ENCODE measurements at places on chromosomes 12 and 14.

DNA sequence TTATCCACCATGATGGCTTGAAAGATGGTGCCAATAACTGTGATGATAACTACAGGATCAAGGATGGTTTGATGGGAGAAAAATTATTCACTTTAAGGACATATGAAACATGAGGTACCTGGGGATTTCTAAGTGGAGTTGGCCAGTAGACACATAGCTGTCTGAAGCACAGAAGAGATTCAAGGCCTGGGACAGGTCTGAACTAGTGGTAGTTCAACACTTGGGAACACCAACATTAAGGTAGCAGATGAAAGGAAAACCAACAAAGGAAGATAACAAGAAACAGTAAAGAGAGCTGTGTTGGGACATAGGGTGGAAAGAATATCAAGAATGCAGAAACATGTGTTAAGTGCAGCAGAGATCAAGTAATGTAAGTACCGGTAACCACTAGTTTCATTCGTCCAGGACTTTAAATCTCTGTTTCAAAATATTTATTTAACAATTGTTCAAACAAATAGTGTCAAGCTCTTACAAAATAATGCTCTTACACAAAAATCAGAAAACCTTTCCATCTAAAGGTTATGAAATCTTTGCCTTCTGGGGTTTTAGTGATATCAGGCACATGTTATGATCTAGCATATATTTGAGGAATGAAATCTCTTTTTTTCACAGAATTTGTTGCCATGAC is 104.7 kb downstream of the ST8SIA1 start:
- DNase-seq = no peak

GRCh38 chr12:94644141-94644979 is 6.0 kb downstream of the TMCC3 start:
- DNase-seq = no peak

- no peak for DNase-seq
Measured at GRCh38 chr12:92519284-92519683, 183.5 kb upstream of the PLEKHG7 start.

DNA sequence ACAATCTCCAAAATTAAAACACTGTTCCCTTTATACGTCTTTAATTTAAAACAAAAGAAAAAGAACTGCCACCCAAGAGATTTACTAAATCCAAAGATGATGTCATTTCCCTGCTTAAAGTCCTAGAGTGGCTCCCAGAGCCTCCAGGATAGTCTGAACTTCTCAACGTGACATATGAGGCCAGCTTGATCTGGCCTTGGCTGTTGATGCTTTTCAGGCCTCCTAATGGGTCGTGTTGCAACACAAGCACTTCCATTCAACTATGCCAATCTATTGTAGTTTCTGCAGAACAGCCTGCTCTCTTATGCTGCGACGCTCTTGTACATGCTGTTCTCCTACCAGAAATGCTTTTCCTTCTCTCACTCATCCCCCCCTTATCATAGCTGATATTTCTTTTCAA is 35.7 kb downstream of the LGR5 start:
- no peak for DNase-seq

DNA sequence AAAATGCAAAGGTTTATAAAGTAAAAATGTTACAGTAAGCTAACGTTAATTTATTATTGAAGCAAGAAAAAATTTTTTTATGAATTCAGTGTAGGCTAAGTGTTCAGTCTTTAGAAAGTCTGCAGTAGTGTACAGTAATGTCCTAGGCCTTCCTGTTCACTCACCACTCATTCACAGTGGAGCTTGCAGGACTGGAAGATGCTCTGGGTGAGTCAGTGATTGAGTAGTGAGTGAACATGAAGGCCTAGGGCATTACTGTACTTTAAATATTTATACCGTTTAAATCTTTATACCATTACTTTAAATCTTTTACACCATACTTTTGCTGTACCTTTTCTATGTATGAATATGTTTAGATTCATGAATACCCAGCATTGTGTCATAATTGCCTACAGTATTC is 120.3 kb upstream of the SLC38A4 start:
- DNase-seq = no peak

- no peak for DNase-seq
Measured at GRCh38 chr14:68325267-68325807, 467.5 kb downstream of the ZFP36L1 start.

DNA sequence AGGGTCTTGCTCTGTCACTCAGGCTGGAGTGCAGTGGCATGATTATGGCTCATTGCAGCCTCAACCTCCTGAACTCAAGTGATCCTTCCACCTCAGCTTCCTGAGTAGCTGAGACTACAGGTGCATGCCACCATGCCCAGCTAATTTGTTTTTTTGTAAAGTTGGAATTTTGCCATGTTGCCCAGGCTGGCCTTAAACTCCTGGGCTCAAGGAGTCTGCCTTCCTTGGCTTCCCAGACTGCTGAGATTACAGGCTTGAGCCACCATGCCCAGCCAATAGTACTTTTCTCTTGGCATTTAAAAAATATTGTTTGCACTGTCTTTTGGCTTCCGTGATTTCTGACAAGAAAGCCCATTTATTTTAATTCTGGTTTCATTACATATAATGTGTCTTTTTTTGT is 61.3 kb downstream of the DIP2B start:
- DNase-seq = no peak

DNA sequence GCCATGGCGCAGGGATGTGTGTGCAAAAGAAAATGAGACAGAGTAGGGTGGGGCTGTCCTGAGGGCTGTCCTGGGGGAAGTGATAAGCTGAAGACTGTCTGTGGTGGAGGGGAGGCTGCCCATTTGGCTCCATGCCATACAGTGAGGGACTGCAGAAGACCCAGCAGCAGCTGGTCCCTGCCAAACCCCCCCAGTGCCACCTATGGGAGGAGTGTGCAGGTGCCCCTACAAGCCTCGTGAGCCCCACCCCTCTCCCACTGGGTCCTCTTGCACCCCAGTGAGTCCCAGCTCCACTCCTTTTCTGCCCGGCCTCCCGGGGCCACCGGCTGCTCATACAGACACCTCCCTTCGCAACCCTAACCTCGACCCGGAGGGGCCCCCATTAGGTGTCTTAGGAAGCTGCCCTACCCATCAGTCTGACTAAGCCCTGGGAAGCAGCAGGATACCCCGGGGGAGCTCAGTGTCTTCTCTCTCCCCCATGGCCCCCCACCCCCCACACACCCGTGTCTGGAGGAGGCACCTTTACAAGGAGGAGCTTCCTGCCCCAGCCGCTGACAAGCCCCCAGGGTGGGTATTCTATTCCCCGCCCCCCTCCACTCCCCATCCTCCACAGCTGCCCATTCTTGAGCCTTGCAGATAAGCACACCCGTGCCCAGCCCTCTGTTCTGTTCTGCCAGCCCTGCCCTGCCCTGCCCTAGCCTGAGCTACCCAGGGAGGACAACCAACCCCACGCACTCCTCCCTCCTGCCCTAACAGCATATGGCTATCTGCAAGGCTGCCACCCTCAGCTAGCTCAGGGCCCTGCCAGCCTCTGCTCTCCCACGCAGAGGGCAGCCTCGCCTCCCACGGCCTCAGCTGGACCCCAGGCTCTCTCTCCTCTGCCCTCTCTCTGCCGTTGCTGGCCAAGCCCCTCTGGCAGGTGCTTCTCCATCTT is 41.9 kb downstream of the SLC6A12 start:
- DNase-seq = no peak

DNA sequence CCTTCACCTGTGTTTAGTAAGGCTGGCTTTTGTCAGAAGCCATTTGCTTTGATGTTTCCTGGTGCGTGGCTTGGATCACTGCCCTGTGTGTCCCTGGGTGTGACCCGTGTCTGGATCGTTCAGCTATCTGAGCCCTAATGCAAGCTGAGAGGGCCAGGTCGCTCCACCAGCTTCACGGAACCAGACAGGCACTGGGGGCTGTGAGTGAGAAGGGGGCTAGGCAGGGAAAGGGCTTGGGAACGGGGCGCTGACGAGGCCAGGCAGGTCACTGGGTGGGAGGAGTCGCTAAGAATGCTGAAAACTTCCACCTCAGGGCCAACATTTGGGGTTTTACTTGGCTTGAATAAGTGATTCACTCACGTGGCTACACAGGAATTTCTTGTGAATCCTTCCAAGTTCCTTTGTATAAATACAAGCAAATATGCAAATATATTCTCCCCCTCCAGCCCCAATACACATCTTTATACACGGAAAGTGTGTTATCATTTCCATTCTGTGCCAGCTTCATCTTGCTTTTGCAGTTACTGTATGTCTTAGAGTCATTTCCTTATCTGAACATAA is 24.2 kb upstream of the MMP17 start:
- no peak for DNase-seq

DNA sequence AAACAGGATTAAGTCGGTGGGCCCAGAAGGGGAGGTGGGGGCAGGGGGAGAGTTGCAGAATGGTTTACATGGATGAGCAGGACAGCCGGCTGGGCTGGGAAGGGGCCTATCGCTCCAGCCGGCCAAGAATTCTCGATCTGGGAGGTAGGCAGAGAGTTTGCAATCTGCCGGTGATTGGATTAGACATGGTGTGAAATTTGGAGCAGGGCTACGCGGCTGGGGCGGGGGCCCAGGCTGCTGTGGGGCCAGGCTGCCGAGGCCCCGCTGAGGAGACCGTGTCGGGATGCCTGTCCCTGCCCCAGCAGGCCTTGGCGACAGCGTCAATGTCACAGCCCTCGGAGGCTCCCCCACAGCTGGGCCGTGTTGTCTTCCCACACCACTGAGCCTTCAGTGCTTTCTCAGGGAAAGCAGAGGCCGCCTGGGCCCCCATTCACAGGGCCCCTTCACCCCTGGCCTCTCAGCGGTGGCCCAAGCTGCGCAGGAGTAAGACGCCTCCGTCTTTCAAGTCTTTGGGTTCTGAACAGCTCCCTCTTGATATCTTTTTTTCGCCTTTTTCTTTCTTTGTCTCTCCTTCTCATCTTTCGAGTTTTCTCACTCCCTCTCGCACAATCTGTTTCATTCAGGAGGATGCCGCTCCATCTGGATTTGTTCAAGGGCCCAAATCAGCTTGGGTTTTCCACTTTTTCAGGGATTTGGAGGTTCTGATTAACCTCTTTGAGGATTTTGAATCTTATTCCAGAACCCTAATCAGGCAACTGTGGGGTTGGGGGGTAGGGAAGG is 117.5 kb upstream of the PARP11 start:
- no peak for DNase-seq

GRCh38 chr14:53310412-53310811 is 157.3 kb upstream of the DDHD1 start:
- no peak for DNase-seq

DNA sequence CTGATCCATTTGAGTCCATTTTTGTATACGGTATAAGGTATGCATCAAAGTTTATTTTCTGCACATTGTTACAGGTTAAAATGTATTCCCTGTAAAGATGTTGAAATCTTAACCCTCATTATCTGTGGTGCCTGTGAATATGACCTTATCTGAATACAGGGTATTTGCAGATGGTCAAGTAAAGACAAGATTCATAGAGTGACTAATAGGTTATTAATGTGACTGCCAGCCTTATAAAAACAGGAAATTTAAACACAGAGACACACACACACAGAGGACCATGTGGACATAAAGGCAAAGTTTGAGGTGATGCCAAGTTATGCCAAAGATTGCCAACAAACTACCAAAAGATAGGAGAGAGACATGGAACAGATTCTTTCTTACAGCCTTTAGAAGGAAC is 347.2 kb upstream of the DCN start:
- no peak for DNase-seq

DNA sequence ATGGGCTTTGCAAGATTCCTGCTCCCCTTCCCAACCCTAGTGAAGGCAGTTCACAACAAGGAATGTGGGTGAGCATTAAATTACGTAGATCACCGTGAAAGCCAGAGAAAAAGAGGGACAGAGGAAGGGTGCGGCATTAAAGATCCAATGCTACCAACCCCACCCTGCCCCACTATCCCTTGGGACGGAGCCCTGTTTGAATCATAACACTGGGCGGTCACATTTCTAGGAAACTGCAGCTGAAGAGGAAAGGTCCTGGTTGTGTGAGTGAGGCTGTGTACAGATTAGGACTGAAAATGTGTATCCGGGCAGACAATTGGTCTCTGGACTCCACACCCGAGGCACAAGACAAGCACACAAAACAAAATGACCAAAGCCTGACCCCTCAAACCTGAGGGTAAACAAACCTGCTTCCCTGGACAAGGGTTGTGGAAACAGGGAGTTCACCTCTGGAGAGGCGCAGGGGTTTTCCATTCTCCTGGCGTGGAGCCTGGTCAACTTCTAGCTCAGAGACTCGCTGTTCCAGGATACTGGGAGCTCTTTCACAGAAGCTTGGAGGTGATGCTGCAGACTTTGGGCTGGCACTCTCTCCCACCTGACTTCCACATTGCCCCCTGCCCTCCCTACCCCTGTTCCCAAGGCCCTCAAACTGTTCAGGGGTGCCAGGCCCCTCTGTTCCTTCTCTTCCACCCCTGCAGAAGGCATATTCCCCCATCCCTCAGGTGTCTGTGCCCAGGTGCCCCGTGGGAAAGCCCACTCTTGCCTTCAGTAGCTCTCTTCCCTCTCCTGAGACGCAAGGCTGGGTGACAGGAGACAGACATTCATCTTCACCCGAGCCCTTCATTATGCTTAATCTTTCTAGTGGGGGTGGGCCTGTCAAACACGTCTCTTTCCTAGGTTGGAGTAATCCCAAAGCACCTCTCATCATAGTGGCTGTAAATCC is 16.5 kb downstream of the NINJ2 start:
- no peak for DNase-seq

DNA sequence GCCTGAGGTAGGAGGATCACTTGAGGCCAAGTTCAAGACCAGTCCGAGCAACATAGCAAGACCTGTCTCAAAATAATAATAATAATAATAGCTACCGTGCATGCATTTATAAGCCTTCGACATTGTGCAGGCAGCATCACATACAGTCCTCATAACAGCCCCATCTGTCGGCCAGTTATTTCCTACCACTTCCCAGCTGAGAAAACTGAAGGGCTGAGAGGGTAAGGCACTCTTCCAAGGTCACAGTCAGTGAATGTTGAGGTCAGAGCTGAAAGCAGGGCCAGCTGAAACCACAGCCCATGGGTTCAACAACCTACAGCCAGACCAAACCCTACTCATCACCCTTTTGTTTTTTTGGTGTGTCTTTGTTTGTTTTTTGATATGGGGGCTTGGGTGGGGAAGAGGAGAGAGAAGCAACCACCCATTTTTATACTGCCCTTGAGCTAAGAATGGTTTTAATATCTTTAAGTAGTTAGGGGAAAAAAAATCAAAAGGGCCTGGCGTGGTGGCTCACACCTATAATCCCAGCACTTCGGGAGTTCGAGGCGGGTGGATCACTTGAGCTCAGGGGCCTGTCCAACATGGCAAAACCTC is 16.8 kb upstream of the ITPK1 start:
- no peak for DNase-seq

DNA sequence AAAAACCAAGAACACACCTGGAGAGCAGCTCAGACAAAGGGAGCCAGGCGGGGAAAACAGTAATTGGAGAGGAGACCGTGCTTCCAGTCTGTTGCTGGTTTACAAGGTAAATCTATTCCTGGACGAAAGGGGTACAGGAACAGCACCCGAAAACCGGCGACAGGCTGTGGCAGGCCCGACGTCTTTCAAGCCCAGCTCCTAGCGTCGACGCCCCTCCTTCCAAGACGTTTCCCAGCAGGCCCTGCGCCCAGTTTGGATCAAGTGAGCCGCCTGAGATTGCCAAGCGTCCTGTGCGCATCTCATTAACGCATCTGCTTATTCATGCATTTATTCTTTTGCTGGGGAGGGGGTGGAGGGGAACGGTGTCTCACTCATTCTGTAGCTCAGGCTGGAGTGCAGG is 1.4 kb downstream of the C12orf56 start:
- no peak for DNase-seq

Measured in stimulated activated CD4-positive, alpha-beta T cell treated with anti-CD3 and anti-CD28 coated beads, Interleukin-1b, Interleukin-23, amount 100 ng/mL, for 4 hours (primary cell).